Stimulated activated CD4-positive, alpha-beta T cell treated with anti-CD3 and anti-CD28 coated beads, Interleukin-2, amount 100 ng/mL, for 4 hours (primary cell): ENCODE measurements at places on chromosomes 16 and 17.

DNA sequence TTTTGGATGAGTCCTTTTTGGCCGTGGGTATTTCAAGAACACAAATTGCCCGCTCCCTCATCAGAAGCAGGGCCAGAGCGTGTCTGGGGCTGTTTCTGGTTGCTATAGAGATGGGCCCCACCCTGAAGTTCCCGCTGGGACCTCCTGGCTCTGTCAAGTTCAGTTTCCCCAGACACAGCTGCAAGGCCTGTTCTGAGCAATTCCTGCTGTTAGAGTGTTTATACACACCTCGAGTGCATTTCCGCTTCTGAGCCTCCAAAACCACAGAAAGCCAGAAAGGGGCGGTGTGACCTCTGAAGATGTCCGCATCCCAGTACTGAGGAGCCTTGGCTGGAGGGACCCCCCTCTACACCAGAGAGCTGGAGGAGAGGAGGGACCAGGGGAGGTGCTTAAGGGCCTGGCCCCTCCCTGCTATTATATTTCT, 9.3 kb upstream of the WBP2 start:
- DNase-seq, result no peak

DNA sequence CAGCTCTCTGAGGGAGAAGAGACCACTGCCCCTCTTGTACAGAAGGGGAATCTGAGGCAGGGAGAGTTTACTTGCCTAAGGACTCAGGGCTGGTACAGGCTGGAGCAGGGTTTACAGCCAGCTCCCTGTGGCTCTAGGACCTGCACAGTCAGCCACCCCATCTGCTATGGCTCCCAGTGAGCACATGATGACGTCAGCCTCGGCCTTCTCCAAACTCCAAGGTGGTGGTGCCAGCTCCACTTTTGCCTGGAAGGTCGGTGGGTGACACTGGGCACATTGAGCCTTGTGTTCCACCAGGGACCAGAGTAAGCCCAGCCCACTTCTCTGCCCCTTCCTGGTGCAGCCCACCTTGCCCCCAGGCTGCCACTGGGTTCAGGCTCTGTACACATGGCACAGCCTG, 202.2 kb downstream of the ENGASE start:
- no peak for DNase-seq

GRCh38 chr16:54176376-54176901, 110.1 kb downstream of the IRX3 start:
- no peak for DNase-seq

GRCh38 chr16:56191156-56191815, at the start of gene GNAO1:
GNAO1 (plus strand) TSS chr16:56191489; CDS start chr16:56192236, 747 bp downstream.
- DNase-seq, result peak; percentile 57

DNA sequence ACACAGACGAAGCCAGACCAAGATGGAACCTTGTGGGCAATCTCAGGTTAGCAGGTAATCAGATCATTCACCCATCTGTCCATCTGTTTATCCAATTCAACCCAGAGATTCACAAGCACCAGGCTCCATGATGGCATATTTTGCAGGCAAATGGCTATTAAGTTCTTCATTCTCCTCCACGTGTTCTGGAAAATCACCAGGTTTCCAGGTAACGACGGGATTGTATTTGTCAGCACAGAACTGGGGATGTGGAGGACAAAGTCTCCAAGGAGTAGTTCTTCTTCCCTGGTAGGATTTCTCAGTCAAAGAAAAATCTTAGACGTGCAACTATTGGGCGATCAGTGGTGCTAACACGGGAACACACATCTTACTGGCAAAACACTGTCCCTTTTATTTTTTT, 368.8 kb downstream of the SLC39A11 start:
- no peak for DNase-seq

DNA sequence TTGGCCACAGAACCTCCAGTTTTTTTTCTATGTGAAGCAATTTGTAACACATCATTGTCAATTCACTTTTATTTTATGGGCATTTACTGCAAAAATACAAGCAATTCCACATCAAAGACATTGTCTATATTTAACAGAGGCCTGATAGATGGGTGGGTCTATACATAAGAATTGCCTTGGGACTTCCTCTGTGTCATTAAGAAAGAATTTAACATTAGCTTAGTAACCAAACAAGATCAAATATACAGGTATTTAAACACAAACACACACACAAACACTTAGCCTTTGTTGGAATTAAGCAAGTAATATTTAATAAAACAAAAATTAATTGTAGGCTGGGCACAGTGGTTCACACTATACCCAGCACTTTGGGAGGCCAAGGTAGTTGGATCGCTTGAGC, 4.3 kb upstream of the PITPNC1 start:
- no peak for DNase-seq
